ENCODE measurements at places on chromosomes 6 and 20.

- no peak for DNase-seq
Measured at GRCh38 chr6:62323818-62324431, 37.9 kb upstream of the KHDRBS2 start.

- DNase-seq: no peak
Measured at GRCh38 chr6:49913636-49914375, 47.5 kb upstream of the CRISP1 start.

GRCh38 chr6:105066836-105067235, 109.9 kb downstream of the LIN28B start:
- DNase-seq: no peak

- DNase-seq: no peak
Measured at GRCh38 chr20:3420211-3420707, 12.8 kb upstream of the DNAAF9 start.

GRCh38 chr6:14784596-14785492, 461.0 kb upstream of the JARID2 start:
- no peak for DNase-seq

DNA sequence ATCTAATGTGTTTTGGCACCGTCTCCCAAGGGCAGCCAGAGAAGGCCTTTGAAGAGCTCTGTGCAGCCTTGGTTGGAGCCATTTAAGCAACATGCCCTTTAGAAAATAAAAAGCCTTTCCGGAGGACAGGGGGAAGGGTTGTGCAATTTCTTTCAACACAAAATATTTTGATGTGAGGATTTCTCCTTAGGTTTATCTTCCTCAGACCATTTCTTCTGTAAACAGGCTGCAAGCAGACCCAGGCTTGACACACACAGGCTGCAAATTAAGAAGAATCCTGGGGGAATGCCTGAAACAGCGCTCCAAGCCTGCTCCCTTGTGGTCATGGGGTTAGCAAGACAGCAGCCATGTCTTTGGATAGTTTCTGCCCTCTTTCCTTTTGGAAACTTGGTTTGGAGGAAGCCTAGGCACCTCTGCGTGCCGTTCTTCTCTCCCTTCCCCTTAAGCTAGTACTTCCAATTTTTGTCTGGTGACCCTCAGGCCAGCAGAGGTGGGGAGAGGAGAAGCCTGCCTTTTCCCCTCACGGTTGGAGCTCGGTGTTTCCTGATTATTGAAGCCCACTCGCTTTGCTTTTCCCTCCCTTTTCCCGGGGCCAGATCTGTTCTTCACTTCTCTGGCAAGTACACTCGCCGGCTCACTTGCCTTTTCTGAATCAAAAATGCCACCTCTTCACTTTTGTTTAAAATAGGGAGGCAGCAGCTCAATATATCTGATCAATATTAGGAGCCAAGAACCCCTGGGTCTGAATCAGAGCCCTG, 39.6 kb upstream of the NOX3 start:
- no peak for DNase-seq

DNA sequence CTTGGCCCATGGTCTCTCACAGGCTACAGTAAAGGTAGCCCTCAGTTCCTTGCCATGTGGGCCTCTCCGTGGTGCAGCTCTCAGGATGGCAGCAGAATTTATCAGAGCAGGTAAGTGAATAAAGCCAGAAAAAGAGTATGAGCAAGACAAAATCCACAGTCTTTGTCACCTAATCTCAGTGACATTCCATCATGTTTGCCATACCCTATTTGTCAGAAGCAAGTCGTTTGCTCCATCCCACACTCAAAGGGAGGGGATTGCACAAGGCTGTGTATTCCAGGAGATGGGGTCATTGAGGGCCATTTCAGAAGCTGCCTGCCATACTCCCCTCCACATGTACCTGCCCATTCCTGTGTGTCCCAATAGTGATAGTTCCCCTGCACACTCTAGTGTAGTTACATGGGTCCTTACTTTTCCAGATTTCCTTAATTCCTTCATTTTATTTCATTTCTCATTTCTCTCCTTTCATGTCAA, 24.2 kb downstream of the ISM1 start:
- DNase-seq: no peak

GRCh38 chr20:23287354-23288190, 63.0 kb upstream of the NXT1 start:
- DNase-seq: no peak
